Camera-type eye (tissue), 1 donor: ENCODE measurements at places on chromosomes 7 and 10. TPM values are rescaled to one million over a fixed set of nuclear protein-coding genes. Genes with fewer than 3 reads are reported as not detected.

Gene TAS2R41
- not detected for total RNA-seq

Gene LIPM
- not detected for total RNA-seq

Gene EFCAB10
- total RNA-seq = 0.99 TPM

Gene CACUL1
- total RNA-seq = 48.2 TPM

Gene CPED1
- 82.0 TPM for total RNA-seq

Gene GNAI1
- total RNA-seq = 65.3 TPM

Gene IDI2
- not detected for total RNA-seq

Gene ANKRD61
- not detected for total RNA-seq

Gene EPHB6
- 17.3 TPM for total RNA-seq

Gene CISD1
- total RNA-seq = 14.3 TPM

Gene HOXA7
- not detected for total RNA-seq

Gene CYP26C1
- 0.38 TPM for total RNA-seq

Gene SUMF2
- total RNA-seq = 68.6 TPM

Gene PNLIP
- total RNA-seq = not detected

Gene ZDHHC6
- 37.2 TPM for total RNA-seq

Gene HMX2
- not detected for total RNA-seq

Gene CUBN
- total RNA-seq = 14.3 TPM

Gene TFR2
- total RNA-seq = 6.2 TPM

Gene CCZ1
- 76.5 TPM for total RNA-seq

Gene PON2
- 109 TPM for total RNA-seq

Gene PTPN20
- total RNA-seq = 10.0 TPM

Gene IFIT1B
- total RNA-seq = 1.0 TPM

Gene CHST3
- total RNA-seq = 28.3 TPM

Gene FKBP9
- total RNA-seq = 134 TPM

Gene SPDYE1
- not detected for total RNA-seq

Gene OR2A12
- total RNA-seq = not detected

Gene AKR1C2
- 10.4 TPM for total RNA-seq

Gene ZNF425
- total RNA-seq = 6.7 TPM

Gene CFAP46
- 7.5 TPM for total RNA-seq

Gene PSAP
- total RNA-seq = 674 TPM

Gene PPP1R17
- total RNA-seq = 0.33 TPM

Gene MAT1A
- 0.38 TPM for total RNA-seq

Gene ACHE
- total RNA-seq = 25.7 TPM

Gene ANXA8L1
- total RNA-seq = 4.9 TPM

Gene ASB10
- 0.44 TPM for total RNA-seq

Gene SRGN
- total RNA-seq = 55.0 TPM

Gene CALML3
- total RNA-seq = 0.33 TPM
